ENCODE measurements at places on chromosomes 3 and 15. TPM values are rescaled to one million over a fixed set of nuclear protein-coding genes. Genes with fewer than 3 reads are reported as not detected.

The ALG1L2 gene
- not detected for total RNA-seq

- DNase-seq, result no peak
These were observed 93.0 kb upstream of the BOC start for GRCh38 chr3:113118336-113118735.

GRCh38 chr15:78243491-78243941 lies 9.2 kb upstream of the ACSBG1 start:
- DNase-seq, result peak; percentile 37

The AGTR1 gene
- not detected for total RNA-seq

The PTX3 gene
- total RNA-seq, result 13.2 TPM

DNA sequence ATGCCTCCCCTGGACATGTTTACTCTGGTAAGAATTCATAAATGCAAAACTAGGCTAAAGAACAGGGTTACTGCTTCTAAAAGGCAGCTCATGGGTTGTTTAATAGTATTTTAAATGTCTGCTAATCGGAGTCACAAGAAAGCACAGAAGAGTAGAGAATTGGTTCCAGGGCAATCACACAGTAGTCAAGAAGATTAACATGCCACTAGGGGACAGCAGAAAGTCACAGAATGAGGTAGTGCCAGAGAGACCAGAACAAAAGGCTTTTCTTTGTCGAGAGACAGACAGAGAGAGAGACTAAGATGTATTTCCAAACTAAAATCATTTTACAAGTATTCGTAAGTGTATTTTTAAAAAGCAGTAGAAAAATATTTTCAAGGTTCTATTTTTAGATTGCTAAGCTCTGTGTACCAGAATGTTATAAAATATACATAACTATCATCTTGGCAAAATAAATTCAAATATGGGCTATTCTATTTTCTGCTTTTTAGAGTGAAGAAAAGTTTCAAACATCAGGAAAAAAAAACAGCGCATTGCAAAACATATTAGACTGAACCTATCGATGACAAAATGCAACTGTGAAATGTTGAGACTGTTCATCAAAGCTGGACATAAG lies 78.3 kb upstream of the CDIN1 start:
- no peak for DNase-seq

The HTR3E gene
- not detected for total RNA-seq

The VIPR1 gene
- not detected for total RNA-seq

The SNTN gene
- total RNA-seq, result not detected

- no peak for DNase-seq
These were observed 574.8 kb downstream of the CADM2 start for GRCh38 chr3:85533586-85533985.

GRCh38 chr3:12190832-12191231 lies 32.1 kb upstream of the TIMP4 start:
- no peak for DNase-seq

- DNase-seq, result no peak
These were observed 226.9 kb downstream of the MFSD1 start for GRCh38 chr3:159028706-159029105.

Data from MG63 (cell line).